ENCODE measurements at places on chromosomes 16 and 17.

GRCh38 chr16:49179714-49180330 is 101.8 kb downstream of the CBLN1 start:
- DNase-seq: no peak

GRCh38 chr16:25912321-25912720 is 220.6 kb downstream of the HS3ST4 start:
- DNase-seq: no peak

DNA sequence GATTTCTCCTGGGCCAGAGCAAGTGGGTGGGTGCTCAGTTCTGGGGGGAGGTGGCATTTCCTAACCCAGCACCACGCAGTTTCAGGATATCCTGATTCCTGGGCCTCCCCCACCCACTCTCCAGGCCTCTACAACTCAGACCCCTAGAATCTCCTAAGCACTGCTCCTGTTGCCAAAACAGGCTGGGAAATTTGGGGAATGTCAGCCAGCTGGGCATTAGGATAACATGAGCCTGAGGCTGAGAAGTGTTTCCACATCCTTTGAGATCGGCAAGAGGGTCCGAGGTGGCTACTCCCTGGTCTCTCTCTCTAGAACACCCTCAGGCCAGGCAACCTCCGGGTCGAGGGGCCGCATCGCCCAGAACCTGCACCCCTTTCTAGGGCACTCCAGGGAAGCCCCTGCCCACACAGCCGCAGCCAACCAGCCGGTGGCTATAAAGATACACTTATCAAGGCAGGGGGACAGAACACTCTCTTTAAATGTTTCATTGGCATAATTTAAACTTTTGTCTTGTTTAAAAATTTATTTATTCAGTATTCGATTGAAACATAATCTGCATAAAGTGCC is 23.6 kb downstream of the TBC1D16 start:
- no peak for DNase-seq

DNA sequence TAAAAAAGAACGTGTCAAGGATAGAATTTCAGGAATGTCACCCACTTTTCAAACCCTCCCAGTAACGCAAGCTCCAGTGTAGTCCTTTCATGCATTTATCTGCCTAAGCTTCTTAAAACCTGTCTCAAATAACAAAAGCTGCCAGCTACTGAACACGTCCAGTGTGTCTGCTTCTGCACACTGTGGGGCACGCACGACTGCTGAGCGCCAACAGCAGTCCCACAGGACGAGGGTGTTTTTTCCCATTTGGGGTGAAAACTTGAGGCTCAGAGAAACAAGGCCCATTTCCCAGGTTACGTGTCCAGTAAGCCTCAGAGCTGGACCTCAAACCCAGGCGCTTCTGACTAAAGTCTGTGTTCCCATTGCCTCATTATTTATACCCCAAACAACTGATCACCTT is 17.2 kb downstream of the NTAN1 start:
- no peak for DNase-seq

DNA sequence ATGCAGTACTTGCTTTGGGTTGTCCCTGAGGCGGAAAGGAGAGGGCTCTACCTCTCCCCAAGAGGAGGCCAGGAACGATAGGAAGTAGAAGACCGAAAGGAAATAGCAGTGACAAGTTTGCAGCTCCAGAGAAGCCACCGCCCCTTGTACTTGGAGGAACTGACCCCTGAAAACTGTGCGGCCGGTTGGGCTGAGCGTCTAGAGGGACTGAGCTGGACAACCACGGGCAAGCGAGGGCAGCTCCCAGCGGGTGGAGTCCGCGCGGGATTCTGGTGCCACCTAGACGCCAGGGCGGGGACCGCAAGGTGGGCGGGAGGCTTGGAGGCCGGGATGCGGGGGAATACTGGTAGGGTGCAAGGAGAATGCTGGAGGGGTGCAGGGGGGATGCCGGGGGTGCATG is 1.3 kb upstream of the SLC6A4 start:
- peak; percentile 12 for DNase-seq

- DNase-seq: no peak
Observed at GRCh38 chr16:11076259-11077018, 132.1 kb downstream of the CLEC16A start.

DNA sequence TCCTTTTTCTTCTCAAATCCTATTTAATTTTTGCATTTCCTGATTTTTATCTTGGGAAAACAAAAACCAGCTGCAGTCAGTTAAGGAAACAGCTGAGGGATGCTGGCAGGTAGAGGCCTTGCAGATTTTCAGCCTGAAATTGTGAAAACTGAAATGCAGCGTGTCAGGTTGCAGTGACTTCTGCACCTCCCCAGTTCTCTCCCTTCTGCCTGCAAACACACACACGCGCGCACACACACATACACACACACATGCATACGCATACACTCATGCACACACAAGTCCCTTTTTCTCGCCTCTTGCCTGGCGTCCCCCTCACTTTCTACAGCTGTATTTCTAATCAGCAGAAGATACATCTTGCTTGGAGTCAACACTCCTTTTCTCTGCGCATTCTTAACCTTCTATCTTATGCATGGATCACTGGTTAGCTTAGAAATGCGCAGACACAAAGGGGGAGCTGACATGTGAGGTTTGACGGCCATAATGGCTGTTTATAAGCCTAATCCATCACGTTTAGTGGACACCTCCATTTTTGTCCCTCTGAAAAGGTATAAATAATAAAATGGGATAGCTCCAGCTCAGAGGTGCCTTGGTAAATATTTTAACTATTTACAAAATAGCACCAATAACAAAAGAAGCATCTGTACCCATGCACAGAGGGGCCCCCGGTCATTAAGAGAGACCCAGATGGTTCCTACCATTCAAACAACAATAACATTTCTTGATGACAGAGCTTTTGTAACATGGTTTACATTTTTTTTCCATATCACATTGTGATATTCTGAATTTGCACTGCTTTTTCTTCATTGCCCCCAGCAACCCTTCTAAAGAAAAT is 392.1 kb upstream of the SALL1 start:
- DNase-seq: no peak

GRCh38 chr16:6528217-6528616 is 804.4 kb upstream of the RBFOX1 start:
- no peak for DNase-seq

DNA sequence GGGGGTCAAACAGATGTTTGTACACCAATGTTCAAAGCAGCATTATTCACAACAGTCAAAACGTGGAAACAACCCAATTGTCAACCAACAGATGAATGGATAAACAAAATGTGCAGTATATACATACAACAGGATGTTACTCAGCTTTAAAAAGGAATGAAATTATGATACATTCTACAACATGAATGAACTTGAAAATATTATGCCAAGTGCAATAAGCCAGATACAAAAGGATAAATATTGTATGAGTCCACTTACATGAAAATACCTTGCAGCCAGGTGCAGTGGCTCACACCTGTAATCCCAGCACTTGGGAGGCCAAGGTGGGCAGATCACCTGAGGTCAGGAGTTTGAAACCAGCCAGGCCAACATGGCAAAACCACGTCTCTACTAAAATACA is 39.9 kb downstream of the UBE2G1 start:
- DNase-seq: no peak

- DNase-seq: no peak
Observed at GRCh38 chr17:48690655-48691054, 31.7 kb downstream of the PRAC1 start.

DNA sequence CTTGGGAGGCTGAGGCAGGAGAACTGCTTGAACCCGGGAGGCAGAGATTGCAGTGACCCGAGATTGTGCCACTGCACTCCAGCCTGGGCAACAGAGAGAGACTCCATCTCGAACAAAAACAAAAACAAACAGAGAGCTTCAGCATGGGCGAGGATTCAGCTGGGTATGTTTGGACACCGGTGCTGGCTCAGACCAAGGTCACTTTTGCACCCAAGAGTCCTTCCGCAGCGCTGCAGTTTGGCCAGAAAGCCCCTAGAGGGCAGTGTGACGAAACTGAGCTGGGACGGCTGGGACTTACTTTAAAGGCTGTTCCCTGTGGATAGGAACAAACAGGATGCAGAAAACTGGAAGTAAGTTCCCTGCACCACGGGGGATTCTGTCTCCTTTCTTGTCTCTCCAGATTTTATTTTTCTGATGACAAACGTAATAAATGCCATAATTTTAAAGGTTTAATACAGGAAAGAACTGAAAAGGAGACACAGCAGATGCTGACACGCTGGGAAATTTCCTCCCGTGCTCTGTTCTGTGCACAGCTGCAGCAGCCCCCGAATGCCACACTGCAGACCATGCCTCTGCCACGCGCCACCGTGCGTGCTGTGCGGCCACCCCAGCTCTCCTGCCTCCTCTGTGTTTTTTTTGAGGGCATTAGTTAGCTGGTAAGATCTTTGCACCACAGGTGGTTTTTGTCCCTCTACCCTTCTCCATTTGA is 25.2 kb upstream of the USP36 start:
- peak; percentile 74 for DNase-seq

DNA sequence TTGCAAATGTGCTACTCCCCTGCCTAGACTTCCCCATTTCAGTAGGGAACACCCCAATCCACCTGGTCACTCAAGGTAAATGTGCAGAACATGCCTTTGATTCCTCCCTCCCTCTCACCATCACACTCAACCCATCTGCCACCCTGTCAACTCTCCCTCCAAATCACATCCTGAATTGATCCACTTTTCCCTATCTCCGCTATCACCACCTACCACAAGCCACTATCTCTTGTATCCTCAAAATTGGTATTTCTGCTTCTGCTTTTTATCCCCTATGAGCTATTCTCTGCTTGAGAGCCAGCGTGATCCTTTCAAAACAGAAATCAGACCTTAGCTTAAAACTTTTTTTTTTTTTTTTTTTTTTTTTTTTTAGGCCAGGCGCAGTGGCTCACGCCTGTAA is 5.4 kb upstream of the NOL11 start:
- DNase-seq: no peak

- no peak for DNase-seq
Observed at GRCh38 chr17:83154311-83155127, 75.1 kb downstream of the METRNL start.

Measured in erythroblast (primary cell).